ENCODE measurements at places on chromosomes 5 and 9.

- DNase-seq, result no peak
These were observed 18.5 kb upstream of the LAMC3 start for GRCh38 chr9:130990306-130990977.

GRCh38 chr5:28914297-28914696, 1875.9 kb upstream of the CDH9 start:
- no peak for DNase-seq

GRCh38 chr5:172854451-172854871, 20.4 kb downstream of the ERGIC1 start:
- no peak for DNase-seq

- DNase-seq, result no peak
These were observed 116.7 kb upstream of the HAPLN1 start for GRCh38 chr5:83837265-83837907.

GRCh38 chr5:144142139-144142823, 28.2 kb downstream of the YIPF5 start:
- DNase-seq, result no peak

- no peak for DNase-seq
These were observed 434.6 kb downstream of the ENC1 start for GRCh38 chr5:74205767-74206578.

DNA sequence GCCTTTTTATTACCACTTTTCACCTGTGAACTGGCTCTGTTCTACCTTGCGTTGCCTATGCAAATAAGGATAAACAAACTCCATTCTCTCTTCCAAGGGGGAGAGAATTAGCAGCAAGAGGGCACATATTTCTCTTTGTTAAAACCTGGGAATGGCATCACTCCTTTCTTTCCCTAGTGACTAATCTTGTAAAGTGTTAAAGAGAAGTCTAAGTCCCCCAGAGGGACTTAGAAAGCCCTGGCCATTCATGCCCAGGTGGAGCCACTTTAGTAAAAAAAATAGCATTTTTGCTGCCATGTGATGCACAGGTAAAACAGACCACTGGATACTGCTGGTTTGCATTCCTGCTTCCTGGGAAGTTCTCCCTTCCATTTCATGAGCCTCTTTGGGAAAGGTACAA, 148.4 kb downstream of the MAN2A1 start:
- DNase-seq, result no peak

GRCh38 chr9:129542741-129543140, 78.2 kb downstream of the C9orf50 start:
- DNase-seq, result no peak

- no peak for DNase-seq
These were observed 6.9 kb downstream of the PCDHGA12 start for GRCh38 chr5:141437221-141437620.

- DNase-seq, result no peak
These were observed 167.6 kb downstream of the PDZD2 start for GRCh38 chr5:31806561-31806960.

GRCh38 chr9:93467062-93467416, 13.7 kb upstream of the FAM120AOS start:
- DNase-seq, result no peak

- no peak for DNase-seq
These were observed 19.9 kb upstream of the ERAP2 start for GRCh38 chr5:96856371-96856770.

DNA sequence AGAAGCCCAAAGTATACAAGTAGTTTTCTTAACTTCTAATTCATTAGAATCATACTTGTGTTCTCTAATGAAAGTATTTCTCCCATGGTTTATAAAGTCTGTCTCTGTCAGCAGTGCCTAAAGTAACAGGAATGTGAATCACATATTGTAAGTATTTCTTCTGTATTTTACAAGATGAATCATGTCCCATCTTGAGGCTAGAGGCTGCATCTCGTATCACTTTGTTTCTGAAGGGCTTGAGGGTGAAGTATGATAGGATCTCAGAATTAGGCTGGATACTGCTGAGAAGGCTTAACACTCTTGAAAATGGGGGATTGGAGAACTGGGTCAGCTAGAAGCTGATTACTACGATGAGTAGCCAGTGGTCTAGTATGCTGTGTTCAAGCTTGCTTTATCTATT, 242.2 kb upstream of the ACTBL2 start:
- DNase-seq, result no peak

DNA sequence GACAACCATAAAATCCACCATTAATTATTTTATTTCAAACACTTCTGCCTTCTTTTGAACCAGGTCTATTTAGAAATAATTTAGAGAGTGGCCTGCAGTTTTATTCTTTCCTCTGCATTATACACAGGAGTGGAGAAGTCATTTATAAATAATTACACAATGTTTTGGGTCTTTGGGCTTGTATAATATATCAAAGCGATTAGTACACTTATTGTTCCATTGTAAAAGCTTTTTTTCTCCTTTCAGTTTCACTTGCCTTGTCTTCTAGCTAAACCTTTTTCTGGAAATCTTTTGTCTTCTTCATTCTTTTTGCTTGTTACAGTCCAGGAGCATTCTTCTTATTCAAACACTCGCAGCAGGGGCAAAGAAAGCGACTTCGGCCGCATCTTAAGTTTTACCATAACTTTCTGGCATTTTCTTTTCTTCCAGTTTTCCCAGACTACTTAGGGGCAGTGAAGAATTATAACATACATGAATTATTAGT, 7.3 kb upstream of the NEUROG1 start:
- no peak for DNase-seq

- DNase-seq, result no peak
These were observed 502.7 kb downstream of the TLE4 start for GRCh38 chr9:80074439-80074838.

GRCh38 chr5:125559296-125559695, 812.9 kb upstream of the ZNF608 start:
- no peak for DNase-seq

GRCh38 chr9:127397646-127398274, 791 bp downstream of the SLC2A8 start:
- DNase-seq, result no peak

- DNase-seq, result no peak
These were observed 15.4 kb downstream of the NIPSNAP3B start for GRCh38 chr9:104779334-104779733.

DNA sequence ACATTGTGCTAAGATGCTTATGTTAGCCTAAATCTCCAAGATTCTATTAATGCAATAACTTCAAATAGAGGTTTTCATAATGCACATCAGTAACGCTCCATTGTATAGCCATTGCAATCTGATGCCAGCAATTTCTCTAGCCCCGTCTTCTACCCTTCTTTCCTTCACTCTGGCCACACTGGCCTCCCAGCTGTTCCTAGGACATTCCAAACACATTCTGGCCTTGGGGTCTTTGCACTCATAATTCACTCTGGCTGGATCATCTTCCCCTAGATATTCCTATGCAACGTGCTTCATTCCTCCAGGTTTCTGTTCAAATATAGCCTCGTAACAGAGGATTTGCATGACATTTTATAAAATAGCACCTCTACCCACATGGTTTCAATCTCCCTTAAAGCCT, 23.3 kb downstream of the FAM81B start:
- DNase-seq, result no peak

GRCh38 chr5:54663866-54664265, 146.3 kb downstream of the SNX18 start:
- no peak for DNase-seq

- DNase-seq, result no peak
These were observed 20.6 kb downstream of the UNC5A start for GRCh38 chr5:176830995-176831423.

DNA sequence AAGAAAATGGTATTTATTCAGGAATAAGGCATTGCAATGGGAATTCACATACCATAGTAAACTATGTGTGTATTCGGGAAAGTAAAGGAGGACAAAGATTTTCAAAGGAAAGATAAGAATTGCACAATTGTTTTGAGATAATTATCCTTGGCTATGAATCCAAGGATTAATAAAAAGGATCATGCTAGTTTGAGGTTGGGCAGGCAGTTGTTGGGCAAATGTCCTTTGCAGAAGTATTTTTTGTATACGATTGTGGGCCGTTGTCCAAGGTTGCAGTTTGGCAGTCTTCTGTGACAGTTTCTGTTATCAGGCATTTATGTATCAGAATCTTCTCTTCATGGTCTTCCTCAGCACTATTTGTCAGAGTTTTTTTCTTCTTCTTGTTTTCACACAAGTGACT, 10.6 kb upstream of the UBAP2 start:
- DNase-seq, result no peak

DNA sequence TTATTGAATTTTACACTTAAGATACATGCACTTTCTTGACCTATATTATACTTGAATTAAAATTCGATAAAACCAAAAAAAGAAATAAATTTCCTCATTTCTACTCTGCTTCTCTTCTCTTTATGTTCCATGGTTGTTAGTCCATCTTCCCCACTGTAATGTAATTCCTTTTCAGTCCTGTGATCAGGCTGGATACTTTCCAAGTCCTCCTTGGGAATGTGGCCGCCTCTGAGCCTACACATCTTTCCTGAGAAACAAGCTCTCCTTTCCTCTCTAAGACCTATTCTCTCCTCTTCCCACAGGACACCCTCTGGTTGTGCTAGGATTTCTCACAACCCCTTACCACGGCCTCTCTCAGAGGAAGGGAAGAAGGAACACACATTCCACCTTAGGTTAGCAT, 285.1 kb downstream of the DNAH5 start:
- no peak for DNase-seq

DNA sequence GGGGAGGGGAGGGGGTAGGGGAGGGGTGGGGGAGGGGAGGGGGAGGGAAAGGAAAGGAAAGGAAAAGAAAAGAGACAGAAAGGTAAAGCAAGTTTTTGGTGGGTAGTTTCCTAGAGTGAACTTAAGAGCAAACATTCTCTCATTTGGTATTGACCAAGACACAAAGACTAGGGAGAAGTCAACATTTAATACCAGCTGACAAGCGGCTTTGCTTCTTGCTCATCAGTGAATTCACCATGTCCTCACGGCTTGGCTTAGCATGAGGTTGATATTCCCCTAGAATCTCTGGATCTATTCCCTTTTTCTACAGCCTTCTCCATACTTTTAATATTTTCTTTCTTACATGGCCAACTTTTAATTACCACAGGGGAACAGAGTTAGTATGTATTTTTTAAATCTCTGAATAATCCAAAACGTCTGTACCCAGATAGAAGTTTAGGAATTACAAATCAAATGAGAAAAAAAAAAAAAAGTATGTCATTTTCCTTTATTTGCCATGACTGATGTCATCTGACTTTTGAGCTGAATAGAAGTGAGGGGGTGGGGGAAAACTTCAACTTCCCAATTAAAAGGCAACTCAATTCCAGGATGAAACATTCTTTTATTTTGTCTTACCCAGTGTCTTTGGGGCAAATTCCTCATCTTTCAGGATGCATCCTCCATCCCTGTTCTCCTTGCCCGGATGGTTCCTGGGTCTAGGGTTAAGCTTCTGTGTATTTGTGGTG, 40.1 kb upstream of the GLIS3 start:
- DNase-seq, result no peak

DNA sequence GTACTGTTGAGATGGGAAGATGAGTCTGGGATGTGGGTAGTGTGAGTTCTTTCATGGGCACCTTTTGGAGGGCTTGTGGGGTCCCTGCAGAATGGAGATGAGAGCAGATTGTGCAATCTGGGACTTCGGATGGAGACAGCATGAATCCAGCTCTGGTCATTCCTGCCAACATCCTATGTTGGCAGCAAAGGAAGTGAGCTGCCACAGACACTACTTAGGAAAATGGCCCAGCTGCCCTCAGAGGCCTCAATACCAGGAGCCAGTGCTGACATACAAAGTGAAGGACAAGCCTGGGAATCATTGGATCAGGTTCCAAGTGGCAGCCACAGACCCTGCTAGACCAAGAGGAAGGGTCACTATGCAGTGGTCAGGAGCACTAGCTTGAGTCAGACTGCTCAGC, 402.8 kb downstream of the CDK5RAP2 start:
- no peak for DNase-seq

DNA sequence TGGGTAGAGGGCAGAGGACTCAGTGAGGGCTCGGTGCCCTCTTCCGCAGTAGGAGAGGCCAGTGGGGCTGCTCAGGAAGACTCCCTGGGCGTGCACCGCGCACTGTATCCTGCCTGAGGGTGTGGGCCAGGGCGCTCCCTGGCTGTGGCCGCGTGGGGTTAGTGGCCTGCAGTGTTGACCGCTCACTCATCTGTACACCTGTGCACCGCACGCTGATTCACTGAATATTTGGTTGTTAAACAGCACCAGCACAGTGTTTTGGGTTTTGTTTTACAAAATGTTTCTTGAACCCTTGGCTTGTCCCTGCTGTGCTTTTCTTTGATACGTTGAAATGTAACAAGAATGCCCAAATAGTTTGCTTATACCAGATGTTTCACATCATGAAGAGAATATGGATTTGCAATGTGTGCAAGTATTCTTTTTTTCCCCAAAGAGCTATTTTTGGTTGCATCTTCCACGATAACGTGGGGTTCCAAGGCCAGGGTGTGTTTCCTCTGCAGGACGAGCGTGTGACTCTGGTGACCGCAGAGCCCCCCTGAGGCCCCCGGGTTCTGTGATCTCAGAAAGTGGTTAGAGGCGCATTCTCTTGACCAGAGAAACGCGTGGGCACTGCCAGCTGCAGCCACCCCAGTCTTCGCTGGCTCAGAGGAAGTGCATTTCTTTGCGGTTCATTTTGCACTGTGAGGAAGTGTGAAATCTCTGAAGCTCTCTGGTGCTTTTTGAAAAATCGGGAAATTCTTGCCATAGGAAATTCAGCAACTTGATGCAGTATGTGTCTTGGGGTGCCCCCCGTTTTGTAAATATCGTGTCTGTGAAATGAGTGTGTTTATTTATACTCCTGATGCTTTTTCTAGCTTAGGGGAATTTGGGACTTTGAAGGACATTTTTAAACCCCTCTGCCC, 46.9 kb downstream of the AHRR start:
- DNase-seq, result no peak

GRCh38 chr5:97085459-97086181, 56.8 kb downstream of the LIX1 start:
- no peak for DNase-seq

DNA sequence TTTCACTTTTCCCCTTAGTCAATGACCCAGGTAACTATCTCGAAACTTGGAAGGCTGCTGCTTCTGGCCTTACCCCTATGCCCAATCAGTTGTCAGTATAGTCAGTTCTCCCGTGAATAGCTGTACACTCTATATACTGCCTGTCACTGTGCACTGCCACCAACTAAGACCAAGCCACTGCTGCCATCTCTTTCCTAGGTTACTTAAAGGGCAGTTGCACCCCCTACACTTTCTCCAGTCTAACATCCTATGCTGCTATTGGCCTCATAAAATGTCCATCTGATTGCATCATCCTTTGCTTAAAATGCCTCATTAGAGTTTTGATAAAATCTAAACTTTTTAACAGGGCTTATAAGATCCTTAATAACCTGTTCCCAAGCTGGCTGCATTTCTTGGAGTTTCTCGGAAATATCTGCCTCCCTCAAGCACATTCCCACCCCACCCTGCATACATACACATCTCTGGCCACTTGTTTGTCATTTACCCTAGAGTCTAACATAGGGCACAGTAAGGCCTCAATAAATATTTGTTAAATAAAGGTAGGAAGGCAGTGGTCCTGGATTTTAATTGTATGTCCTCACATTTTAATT, 32.8 kb upstream of the TNFAIP8 start:
- DNase-seq, result no peak

GRCh38 chr5:168106008-168106761, 185.3 kb upstream of the WWC1 start:
- no peak for DNase-seq

Data from activated T-cell treated with anti-CD3 and anti-CD28 coated beads for 48 hours (primary cell).